ENCODE measurements at places on chromosomes 12 and 14. TPM values are rescaled to one million over a fixed set of nuclear protein-coding genes. Genes with fewer than 3 reads are reported as not detected.

The SIX6 gene
- not detected for total RNA-seq

The ADAMTS20 gene
- not detected for total RNA-seq

The KRT72 gene
- not detected for total RNA-seq

The KERA gene
- total RNA-seq, result not detected

The GRIP1 gene
- total RNA-seq, result 8.3 TPM

The ARMH4 gene
- total RNA-seq, result 11.3 TPM

The C12orf75 gene
- total RNA-seq, result 1.1 TPM

The PRIMA1 gene
- total RNA-seq, result 10.3 TPM

The TMEM52B gene
- total RNA-seq, result not detected

The RNASE11 gene
- not detected for total RNA-seq

The CTSG gene
- total RNA-seq, result 2.5 TPM

The LHX5 gene
- not detected for total RNA-seq

The KCNJ8 gene
- 74.4 TPM for total RNA-seq

The POP5 gene
- 20.6 TPM for total RNA-seq

The DPPA3 gene
- total RNA-seq, result not detected

The SLC5A8 gene
- total RNA-seq, result not detected

The TPI1 gene
- 726 TPM for total RNA-seq

The ARHGDIB gene
- total RNA-seq, result 53.6 TPM

The TAS2R9 gene
- total RNA-seq, result not detected

The TBC1D30 gene
- 0.67 TPM for total RNA-seq

The NKX2-1 gene
- not detected for total RNA-seq

The MOAP1 gene
- total RNA-seq, result 48.7 TPM

The AICDA gene
- total RNA-seq, result not detected

The CLECL1 gene
- not detected for total RNA-seq

The ZBTB39 gene
- 3.3 TPM for total RNA-seq

The APOF gene
- total RNA-seq, result not detected

The AQP2 gene
- total RNA-seq, result not detected

The KCNC2 gene
- total RNA-seq, result not detected

All from heart left ventricle (tissue), 16 donors.